GM23338 (cell line): ENCODE measurements at places on chromosomes 16 and 17. TPM values are rescaled to one million over a fixed set of nuclear protein-coding genes. Genes with fewer than 3 reads are reported as not detected.

Gene SLC22A31
- total RNA-seq: 7.9 and 13.8 TPM in 2 replicates

- peak; percentile 93 for DNase-seq
These were observed 143.8 kb upstream of the CRHR1 start for GRCh38 chr17:45640141-45640850.

Gene FOXC2
- total RNA-seq: not detected in 2 replicates

DNA sequence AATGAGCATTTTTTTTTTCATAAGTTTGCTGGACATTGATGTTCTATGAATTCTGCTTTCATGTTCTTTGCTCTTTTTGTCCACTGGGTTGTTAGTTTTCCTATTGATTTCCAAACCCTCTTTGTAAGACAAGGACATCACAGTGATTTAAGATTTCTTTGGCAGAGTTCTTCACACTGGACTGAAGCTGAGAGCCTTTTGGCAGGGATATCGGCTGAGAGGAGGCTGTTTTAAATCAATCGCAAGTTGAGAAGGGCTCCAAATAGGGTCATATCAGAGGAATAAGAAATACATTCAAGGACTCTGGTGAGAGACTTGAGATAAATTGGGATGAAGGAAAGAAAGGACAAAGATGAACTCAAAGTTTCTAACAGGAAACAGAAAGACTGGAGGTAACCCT, 165.8 kb upstream of the AXIN2 start:
- DNase-seq: no peak

DNA sequence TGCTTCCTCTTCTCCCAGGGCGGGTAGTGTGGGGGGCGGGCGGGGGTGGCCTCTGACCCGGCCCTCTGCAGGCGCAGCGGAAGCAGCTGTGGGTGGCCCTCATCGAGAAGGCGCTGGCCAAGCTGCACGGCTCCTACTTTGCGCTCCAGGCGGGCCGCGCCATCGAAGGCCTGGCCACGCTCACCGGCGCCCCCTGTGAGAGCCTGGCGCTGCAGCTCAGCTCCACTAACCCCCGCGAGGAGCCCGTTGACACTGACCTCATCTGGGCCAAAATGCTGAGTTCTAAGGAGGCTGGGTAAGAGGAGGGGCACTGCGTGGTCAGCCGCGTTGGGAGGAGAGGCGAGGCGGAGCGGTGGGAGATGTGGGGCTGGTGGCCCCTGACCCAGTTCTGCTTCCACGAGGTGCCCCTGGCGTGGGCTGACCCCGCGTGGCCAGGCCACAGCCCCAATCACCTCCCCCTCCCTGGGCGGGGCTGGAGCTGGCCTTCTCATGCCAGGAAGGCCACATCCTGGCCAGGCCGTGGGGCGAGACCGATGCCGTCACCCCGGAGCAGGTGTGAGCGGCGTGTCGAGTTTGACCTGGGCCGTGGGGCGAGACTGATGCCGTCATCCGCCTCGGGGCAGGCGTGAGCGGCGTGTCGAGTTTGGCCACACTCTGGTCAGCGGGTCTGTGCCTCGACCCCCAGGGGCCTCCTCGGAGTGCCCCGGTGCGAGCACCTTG, 10.5 kb upstream of the PRR35 start:
- peak; percentile 73 for DNase-seq

DNA sequence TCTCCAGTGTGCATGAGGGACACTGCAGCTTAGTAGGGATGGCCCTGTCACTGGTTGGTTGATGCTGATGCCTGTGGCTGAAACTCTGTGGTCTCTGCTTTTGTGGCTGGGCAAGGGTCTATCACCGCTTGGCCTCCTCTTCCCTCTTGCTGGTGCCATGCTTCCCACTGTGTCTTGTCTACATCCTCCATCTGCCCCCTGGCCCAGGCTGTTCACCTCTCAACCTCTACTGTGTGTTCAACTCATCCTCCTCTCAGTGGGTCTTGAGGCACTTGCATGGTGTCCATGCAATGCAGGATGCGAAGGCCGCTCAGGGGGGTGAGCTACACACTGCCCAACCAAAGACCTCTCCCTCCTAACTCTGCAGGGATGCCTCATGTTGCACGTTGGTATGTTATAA, 19.8 kb upstream of the SHISA6 start:
- DNase-seq: no peak

Gene OTOP2
- not detected in 2 replicates for total RNA-seq

Gene KRT24
- not detected in 2 replicates for total RNA-seq

DNA sequence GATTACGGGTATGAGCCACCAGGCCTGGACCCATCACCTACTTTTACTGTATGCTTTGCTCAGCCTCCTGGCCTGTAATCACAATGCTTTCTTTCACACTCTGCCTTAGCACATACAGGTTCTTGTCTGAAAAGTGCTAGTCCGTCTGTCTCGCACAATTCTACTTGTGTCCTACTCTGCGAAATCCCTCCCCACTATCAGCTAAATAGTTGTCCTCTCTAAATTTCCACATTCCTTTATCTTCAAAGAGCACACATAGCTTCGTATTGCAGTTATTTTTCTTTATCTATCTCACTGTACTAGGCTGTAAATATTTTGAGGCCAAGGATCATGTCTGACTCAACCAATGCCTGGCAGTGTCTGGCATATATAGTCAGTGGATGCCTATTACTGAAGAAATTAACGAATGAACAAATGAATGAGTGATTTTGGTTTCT, 38.5 kb upstream of the ETV4 start:
- no peak for DNase-seq

Gene ABCC11
- 0.12 TPM in 1 of 2 replicates, not detected in the other for total RNA-seq

Gene GLP2R
- total RNA-seq: not detected in 2 replicates

GRCh38 chr16:28872952-28873351, 5.3 kb upstream of the ATP2A1 start:
- no peak for DNase-seq

Gene SPIRE2
- total RNA-seq: 10.1 and 15.2 TPM in 2 replicates

DNA sequence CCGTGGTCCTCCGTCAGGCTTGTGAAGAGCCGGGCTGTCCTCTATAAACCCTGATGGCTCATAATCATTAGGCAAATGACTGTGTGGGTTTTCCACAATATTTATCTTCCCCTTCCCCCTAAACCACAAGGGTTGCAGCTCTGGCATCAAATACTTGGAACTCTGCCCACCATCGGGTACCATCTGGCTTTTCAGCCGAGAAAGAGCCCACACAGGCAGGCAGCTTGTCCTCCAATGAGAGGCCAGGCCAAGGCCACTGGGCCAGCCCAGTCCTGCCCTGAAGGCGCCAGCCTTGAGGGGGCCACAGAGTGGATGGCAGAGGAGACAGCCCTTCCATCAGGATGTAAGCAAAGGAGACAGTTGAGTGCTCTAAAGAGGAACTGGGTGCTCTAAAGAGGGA, 31.8 kb upstream of the NAT9 start:
- no peak for DNase-seq

DNA sequence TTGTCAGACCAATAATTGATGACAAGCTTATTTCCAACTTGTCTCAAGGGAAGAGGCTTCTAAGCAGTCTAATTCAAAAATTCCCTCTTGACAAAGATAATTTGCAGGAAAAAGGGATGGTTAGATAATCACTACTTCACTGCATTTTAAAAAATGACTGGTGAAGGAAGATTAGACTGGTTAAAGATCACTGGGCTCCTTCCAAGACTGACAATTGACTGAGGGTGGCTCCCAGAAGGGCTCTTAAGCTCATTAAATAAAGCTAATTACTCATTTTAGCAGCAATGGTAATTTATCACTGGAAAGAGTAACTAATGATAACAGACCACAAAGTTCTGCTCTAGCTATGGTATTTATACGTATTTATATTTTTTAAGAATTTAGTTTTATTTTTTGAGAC, 4.4 kb upstream of the HEATR3 start:
- no peak for DNase-seq

Gene CSF3
- total RNA-seq: 1.2 TPM in 1 of 2 replicates, not detected in the other

DNA sequence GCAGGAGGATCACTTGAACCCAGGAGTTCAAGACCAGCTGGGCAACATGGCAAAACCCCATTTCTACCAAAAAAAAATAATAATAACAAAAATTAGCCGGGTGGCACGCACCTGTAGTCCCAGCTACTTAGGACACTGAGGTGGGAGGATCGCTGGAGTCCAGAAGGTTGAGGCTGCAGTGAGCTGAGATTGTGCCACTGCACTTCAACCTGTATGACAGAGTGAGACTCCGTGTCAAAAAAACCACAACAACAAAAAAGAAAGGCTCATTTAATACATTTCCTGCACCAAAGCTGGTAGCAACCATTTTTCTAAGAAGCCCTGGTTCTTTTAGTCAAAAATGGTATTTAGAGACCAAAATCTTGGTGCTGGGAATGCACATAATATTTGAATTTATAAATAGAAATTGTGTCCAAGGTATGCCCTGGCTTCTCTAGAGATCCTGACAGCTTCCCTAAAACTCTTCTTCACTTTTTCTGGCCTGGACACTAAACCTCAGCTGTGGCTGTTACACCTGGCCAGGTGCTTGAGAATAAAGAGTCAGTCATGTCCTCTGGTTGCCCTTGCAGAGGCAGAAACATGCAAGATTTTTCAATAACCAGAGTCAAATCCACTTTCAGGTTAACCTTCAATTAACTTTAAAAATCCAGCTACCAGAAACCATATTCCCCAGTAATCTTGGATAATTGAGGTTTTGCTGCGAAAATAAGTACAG, 35.9 kb downstream of the SCNN1B start:
- no peak for DNase-seq

DNA sequence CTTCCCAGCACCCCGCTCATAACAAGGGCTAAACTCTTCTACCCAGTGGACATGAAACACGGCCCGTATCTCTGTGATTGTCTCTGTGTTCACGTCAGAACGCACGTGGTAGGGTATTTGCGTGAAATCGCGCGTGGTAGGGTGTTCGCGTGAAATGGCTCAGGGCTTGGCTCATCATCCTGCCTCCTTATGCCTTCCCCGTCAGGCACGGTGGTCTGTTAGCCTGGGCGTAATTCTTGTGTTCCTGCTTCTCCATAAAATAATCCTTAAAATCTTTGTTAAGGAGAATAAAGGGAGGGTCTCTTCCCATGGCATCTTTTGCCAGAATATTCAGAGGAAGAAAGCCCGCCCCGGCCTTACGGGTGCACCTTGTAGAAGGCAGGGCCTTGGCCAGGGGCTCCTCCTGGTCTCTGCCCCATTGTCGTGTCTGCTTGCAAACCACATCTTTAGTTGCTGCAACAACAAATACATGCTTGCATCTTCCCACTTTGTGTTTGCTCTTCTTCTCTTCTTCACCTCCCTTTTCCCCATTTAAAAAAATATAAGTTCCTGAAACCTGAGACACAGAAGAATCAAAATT, 116.7 kb upstream of the CHMP6 start:
- no peak for DNase-seq

GRCh38 chr17:31060791-31061550, 33.8 kb upstream of the NF1 start:
- no peak for DNase-seq

DNA sequence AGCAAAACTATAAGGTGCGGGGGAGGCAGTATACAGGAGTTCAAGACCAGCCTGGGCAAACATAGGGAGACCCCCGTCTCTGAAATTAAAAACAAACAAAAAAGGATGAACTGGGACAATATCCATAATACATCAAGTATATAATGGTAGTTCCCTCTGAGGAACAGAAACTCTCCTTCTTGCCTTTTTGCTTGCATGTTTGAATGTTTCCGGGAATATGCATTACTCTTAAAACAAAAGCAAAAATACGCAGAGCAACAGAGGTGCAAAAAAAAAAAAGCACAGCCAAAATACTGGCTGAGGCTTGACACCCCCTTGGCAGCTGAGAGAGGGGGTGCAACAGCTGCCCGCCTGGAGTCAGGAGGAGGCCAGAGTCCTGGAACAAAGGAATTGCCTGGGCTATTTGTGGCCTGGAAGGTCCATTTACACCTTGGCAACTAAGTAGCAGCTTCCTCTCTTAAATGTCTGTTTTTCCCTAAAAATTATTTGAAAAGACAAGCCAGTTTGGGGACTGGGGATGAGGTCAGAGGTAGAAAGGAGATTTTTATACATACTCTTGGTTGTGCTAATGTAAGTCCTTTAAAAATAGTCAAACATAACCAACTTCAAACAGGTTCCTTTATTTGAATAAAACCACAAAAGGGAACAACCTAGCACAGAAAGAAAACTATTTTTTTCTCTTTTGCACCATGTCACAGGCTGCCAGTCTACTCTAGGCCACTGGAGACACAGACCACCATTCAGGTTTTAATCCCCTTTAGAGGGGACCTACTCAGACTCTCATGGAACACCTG, 19.5 kb downstream of the USP7 start:
- DNase-seq: no peak

Gene MBTPS1
- 44.3 and 49.3 TPM in 2 replicates for total RNA-seq

Gene TBX6
- 1.1 and 2.3 TPM in 2 replicates for total RNA-seq

Gene HBM
- not detected in 2 replicates for total RNA-seq

Gene GPRC5C
- total RNA-seq: 20.7 and 22.4 TPM in 2 replicates

GRCh38 chr17:5234645-5235576, at the start of gene SCIMP:
Gene SCIMP, minus strand, starts transcription at chr17:5234860. Its CDS starts 105 bp downstream, at chr17:5234755.
- DNase-seq: no peak
